ENCODE measurements at places on chromosomes 12 and 14.
A peak's percentile ranks its signal among the peaks of the same experiment; 100 is the strongest.

- no peak for DNase-seq
Observed at GRCh38 chr12:80353254-80353653, 90.8 kb upstream of the PTPRQ start.

- no peak for DNase-seq
Observed at GRCh38 chr12:67211494-67211893, 57.7 kb upstream of the CAND1 start.

DNA sequence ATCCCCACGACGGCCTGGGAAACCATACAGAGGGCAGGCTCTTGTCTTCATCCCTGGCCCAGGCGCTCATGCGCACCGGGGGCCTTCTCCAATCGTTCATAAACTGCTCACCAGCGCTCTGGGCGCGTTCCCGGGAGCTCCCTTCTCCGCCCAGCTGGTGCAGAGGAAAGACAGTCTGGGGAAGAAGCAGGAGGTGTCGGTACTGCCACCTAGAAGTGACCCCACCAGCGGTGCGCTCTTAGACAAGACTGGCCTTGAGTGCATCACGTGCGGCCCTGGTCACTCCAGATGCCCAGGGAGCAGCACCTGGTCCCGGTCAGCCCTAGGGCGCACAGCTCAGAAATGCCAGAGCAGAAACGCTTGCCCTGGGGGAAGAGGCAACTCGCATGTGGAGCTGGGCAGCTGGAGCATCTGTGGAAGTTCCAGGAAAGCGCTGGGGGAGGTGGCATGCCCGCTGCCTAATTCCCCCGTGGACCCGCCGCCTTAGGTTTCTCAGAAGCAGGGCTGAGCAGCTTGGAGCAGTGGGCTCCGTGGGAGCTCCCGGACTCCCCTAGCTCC lies 2.5 kb downstream of the GSC start:
- no peak for DNase-seq

- peak; percentile 89 for DNase-seq
Observed at GRCh38 chr14:68395604-68396003, 397.3 kb downstream of the ZFP36L1 start.

DNA sequence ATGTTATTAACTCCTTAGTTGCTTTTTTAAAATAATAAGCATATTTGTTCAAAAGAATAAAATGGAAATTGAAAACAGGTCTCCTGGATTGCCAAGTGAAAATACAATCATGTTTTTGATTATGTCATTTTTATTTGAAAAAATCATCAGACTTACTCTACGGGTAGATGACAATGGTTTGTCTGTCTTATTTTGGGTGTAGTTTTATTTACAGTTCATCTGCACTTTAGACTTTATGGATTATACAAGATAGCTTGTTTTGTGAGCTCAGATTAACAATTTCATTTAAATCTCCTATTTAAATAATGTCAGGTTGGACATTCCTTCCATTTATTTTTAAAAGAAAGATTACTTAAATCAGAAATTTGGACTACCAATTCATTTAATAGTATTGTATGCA lies 14.8 kb downstream of the TMEM260 start:
- DNase-seq = no peak

DNA sequence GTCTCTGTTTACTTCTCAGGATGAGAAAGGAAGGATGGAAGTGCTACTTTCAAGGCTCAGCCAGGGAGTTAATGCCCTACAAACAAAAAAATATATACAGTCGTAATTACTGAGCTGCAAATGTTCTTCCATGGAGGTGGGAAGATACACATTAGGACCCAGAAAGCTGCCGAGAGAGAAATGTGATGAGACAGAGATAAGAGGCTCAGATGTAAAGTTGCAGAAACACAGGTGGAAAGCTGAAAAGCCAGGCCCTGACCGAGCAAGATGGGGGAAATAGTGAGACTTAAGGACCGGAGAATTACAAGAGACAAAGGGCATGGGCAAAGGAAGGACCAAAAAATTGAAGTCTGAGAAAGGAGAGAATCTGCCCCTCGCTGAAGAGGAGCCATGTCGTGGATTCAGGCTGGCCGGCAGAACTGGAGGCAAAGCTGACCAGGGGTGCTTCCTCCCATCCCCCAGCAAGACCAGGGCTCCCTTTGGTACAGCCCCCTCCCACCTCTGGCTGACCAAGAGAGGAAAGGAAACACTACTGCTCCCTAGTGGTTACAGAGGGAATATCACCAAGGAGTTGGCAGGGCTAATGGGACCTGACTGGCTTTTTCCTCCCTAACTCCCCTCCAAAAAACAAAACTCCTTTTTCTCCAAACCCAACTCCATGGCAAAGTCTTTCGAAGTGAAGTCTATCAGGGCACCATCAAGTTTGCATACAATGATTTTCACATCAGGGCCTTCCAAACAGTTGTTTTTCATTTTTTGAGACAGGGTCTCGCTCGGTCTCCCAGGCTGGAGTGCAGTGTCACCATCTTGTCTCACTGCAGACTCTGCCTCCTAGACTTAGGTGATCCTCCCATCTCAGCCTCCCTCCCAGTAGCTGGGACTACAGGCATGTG lies 12.1 kb downstream of the ZFHX2 start:
- DNase-seq = peak; percentile 66

GRCh38 chr12:92915365-92915764 lies 13.7 kb downstream of the EEA1 start:
- DNase-seq = no peak

GRCh38 chr14:71143381-71144290 lies 236.4 kb downstream of the PCNX1 start:
- peak; percentile 66 for DNase-seq

- no peak for DNase-seq
Observed at GRCh38 chr12:131991816-131992430, 42.2 kb downstream of the EP400 start.

DNA sequence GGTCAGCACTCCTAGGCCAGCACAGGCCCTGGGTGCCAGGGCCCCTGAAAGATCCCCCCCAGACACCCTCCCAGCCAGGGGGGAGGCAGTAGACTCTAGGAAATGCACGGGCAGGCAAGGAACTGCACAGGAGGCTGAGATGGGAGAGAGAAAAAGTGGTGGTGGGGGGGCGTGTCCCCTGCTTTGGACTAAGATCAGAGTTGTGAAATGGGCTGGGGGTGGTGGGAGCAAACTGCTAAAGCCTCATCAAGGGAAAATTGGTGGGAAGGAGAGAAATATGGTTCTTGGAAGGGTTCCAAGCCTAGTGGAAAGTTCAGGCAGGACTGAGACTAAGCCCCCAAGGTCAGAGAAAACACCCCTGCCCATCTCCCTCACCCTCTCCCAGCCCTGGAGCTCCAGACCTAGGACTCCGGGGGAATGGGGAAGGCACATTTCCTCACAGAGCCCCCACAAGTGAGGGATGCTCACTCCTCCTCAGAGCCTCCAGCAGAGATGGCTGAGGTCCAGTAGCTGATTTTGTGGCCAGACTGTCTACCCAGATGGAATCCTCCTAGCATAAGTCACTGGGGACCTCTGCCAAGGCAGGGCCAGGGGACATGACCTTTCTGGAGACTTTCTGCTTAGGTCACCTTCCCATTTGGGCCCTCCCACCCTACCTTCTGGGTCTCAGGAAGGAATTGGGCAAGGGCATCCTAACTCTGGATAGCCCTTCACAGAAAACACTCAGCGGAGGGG lies 29.8 kb downstream of the FIGNL2 start:
- DNase-seq = no peak

GRCh38 chr14:77615361-77616132 lies 890 bp downstream of the SPTLC2 start:
- peak; percentile 35 for DNase-seq

- no peak for DNase-seq
Observed at GRCh38 chr14:65149116-65149515, 46.8 kb upstream of the MAX start.

GRCh38 chr12:51700887-51701286 lies 109.9 kb downstream of the SCN8A start:
- no peak for DNase-seq

GRCh38 chr14:96349286-96350075 lies 13.7 kb downstream of the ATG2B start:
- DNase-seq = peak; percentile 11

GRCh38 chr14:92635031-92635430 lies 113.4 kb downstream of the LGMN start:
- no peak for DNase-seq

DNA sequence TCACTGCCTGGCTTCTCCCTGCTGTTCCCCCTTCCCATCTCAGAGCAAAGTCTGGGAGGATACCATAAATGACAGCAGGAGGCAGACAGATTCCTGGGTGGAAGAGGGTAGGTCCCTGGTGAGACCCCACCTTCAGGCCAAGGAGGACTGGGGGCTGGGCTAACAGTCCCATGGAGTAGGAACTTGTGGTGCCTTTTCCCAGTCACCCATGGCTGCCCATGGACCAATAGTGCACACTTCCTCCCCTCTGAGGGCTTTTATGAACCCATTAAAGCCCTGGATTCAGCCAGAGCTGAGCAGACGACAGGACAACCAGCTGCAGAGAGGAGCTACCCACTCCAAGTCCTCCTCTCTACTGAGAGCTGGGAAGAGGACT lies 36.6 kb upstream of the OR5AU1 start:
- DNase-seq = no peak

DNA sequence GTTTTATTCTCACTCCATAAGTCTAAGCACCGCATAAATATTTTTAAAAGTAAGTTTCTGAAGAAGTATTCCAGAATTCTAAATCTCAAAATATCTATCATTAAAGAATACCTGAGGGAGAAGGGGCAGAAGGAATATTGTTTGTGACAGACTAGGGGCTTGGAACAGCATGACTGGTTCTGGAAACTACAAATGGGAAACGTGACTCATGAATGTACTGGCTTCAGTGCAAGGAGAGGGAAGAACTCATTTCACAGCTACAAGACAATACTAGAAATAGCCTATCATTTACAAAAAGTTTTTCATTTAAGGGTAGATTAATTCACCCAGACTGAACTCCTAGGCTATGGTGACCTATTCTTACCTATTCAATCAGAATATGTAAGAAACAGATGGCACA lies 121.3 kb downstream of the SLC25A21 start:
- DNase-seq = no peak

- DNase-seq = no peak
Observed at GRCh38 chr12:42793166-42793565, 203.6 kb upstream of the PRICKLE1 start.

DNA sequence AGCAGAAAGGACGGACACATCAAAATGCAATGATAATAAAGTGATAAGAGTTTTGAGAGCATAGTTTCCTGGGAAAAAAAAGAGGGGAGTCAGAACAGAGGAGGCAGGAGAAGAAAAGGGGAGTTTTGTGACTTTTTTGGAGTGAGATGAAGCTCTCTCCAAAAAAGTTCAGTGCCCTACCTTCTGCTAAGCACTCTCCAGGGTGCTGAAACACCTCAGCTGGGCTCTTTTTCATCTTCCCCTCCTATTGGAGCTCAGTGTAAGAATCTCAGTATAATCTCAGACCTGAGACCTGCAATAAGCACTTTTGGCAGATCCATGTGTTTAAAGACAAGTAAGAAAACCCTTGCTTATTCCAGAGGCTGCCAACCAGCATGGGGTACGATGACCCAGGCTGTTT lies 58.9 kb upstream of the SRRM4 start:
- DNase-seq = no peak

GRCh38 chr14:99850709-99851108 lies 57.5 kb downstream of the EML1 start:
- no peak for DNase-seq

- DNase-seq = no peak
Observed at GRCh38 chr12:87227162-87227561, 802.0 kb downstream of the C12orf50 start.

DNA sequence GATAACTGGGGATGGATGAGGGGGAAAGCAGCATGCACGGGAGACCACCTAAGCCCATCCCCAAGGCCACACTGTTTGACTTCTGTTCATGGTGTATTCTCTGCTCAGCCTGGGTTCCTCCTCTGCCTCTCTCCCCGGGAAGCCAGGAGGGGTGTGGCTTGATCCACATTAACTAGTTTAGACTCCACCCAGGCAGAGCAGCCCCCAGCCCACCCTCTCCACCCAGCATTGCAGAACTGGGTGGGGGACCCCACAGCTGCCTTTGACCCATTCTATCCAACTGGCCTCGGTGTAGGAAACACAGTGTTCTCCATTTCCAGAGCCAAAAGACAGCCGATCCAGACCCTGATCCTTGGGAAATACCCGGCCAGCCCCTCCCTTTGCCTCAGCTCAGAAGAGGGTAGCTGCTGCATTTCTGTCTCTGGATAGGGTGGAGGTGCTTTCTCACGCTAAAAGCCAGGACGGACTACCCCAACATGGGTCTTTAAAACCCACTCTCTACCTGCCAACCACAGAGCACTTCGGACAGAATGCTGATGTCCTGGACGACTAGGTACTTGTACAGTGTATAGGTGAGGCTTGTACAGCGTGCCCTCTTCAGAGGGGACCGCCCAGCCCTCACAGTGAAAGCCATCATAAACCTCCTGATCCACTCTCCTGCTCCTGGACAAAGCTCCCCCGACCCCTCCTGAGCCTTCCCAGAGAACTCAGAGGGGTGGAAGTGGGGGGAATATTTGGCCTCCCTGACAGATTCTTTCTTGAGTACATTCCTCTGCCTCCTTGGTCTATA lies 9.4 kb downstream of the SPRYD3 start:
- DNase-seq = no peak

DNA sequence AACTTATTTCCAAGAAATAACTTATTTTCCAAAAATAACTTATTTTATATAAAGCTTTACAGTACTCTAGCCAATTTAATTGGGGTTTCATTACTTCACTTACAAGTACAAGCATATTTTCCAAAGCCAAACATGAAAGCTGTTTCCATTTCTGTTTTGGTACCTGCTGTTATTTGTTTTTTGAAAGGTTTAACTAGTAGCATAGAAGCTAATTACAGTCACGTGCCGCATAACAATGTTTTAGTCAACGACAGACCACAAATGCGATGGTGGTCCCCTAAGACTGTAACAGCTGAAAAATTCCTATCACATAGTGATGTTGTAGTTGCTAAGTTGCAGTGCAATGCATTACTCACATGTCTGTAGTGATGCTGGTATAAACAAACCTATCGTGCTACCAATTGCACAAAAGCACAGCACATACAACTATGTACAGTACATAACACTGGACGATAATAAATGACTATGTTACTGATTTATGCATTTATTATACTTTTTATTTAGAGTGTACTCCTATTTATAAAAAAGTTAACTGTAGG lies 21.7 kb downstream of the PTPN21 start:
- DNase-seq = no peak

DNA sequence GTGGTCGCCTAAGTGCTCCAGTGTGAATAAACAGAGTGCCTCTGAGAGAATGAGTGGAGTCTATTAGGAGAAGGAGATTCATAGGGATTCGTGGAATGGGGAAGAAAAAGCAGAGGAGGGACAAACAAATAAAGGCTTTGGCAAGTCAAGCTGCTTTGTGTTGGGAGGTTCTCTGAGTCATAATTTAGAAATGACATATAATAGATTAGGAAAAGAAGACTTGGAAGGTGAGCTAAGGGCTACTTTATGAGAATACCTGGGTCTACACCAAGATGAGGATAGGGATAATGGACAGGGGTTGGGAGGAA lies 6.4 kb upstream of the NTN4 start:
- DNase-seq = no peak

DNA sequence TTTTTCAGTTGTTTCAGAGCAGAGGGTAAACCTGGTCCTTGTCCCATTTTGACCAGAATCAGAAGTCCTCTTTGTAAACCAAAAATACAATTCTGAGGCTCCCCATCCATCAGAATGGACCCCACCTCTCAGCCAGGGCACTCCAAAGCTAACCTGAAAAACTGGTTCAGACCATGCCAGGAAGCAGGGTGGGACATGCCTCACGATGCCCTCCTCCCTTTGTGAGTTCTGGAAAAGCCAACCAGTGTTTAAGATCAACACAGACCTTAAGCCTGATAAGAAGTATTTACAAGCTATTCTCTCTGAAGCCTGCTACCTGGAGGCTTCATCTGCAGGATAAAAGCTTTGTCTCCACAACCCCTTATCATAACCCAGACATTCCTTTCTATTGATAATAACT lies 35.4 kb downstream of the TNFAIP2 start:
- no peak for DNase-seq
